ENCODE measurements at places on chromosomes 5 and 9.

DNA sequence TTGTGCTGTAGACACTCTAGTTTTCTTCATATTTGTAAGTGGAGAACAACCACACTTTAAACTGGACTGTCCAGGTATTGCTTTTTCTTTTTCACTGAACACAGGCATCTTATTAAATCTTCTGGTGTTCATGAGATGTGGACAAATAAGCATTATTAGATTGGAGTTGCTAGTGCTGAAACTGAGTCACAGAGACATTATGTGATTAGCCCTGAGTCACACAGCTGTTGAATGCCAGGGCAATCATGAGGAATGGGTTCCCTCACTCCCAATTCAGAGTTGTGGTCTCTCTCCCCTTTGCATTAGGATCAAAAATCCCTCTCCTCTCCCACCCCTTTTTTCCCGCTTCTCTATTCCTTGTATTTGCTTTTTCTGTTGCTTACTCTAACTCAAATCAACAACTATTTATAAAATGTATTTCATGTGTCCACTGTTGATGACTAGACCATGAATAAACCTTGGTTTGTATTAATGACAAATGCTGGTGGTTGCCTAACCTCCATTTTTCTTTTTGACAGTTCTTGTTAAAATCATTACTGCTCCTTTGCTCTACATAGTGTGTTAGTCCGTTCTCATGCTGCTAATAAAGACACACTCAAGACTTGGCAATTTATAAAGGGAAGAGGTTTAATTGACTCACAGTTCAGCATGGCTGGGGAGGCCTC lies 738.2 kb downstream of the BRINP1 start:
- H3K27ac ChIP-seq: no peak overlapping the region
- H3K27me3 ChIP-seq: no peaks in the 10 kb centered on the region
- no peak overlapping the region for H3K4me3 ChIP-seq
- no peak for DNase-seq

DNA sequence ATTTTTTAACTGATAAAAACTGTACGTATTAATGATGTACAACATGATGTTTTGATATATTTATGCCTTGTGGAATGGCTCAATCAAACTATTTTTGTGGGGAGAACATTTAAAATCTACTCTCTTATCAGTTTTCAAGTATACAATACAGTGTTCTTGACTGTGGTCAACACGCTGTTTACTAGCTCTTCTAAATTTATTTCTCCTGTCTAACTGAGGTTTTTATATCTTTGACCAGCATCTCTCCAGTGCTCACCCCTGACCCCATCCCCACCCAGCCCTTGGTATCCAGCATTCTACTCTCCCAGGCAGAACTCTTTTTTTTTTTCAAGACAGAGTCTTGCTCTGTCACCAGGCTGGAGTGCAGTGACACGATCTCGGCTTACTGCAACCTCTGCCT lies 169.6 kb upstream of the SNX2 start:
- H3K36me3 ChIP-seq: no peaks in the 10 kb centered on the region
- no peak overlapping the region for H3K4me3 ChIP-seq
- no peak overlapping the region for H3K27ac ChIP-seq
- no peaks in the 10 kb centered on the region for H3K27me3 ChIP-seq

- H3K4me1 ChIP-seq: no peaks in the 10 kb centered on the region
- DNase-seq: no peak
- no peak overlapping the region for H3K4me3 ChIP-seq
- H3K36me3 ChIP-seq: no peaks in the 10 kb centered on the region
- H3K27ac ChIP-seq: no peak overlapping the region
- no peaks in the 10 kb centered on the region for H3K27me3 ChIP-seq
Observed at GRCh38 chr5:109309326-109310063, 100.3 kb downstream of the PJA2 start.

- no peaks in the 10 kb centered on the region for H3K4me1 ChIP-seq
- no peak overlapping the region for H3K4me3 ChIP-seq
- no peak overlapping the region for H3K27ac ChIP-seq
- no peaks in the 10 kb centered on the region for H3K36me3 ChIP-seq
Observed at GRCh38 chr9:103471241-103471640, 476.1 kb downstream of the CYLC2 start.

DNA sequence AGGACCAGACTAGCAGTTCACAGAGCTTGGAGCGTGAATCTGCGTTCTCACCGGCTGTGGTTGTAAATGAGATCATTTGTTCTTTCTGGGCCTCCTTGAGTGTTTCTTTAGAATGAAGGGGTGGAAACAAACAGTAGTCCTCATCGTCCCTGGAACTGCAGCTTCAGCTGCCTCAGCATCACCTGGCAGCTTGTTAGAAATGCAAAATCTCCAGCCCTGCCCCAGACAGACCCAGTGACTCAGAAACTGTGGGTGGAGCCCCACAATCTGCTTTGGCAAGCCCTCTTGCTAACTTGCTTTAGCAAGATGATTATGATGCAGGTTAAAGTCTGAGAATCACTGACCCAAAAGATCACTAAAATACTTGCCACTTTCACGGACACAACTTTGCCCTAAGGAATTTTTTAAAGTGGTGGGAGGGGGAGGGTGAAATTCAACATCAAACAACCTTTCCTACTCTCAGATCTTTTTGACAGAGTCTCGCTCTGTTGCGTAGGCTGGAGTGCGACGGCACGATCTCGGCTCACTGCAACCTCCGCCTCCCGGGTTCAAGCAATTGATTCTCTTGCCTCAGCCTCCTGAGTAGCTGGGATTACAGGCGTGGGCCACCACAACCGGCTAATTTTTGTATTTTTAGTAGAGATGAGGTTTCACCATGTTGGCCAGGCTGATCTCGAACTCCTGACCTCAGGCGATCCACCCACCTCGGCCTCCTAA lies 86.0 kb downstream of the BRINP1 start:
- no peaks in the 10 kb centered on the region for H3K36me3 ChIP-seq
- no peak for DNase-seq
- H3K4me1 ChIP-seq: no peaks in the 10 kb centered on the region
- no peak overlapping the region for H3K4me3 ChIP-seq

DNA sequence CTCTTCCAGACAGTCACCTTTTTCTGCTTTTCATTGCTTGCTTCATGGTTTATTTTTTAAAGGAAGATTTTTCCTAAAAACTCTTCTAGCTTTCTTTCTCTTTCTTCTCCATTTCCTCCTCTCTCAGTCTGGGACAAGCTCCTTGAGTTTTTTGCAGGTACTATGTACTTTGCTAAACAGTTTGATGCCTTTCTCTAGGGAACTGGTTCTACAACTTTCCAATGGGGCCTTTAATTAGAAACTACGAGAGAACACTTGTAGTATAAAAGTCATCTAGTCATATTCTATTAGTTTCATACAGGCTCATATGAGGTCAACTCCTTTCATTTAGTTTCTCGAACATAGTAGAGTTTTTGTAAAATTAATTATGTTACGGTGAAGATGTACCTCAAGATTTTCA lies 189.6 kb downstream of the DOCK8 start:
- no peaks in the 10 kb centered on the region for H3K4me1 ChIP-seq
- H3K27me3 ChIP-seq: no peaks in the 10 kb centered on the region
- no peak overlapping the region for H3K4me3 ChIP-seq
- no peaks in the 10 kb centered on the region for H3K36me3 ChIP-seq
- DNase-seq: peak; percentile 25

- no peaks in the 10 kb centered on the region for H3K27me3 ChIP-seq
- no peaks in the 10 kb centered on the region for H3K4me1 ChIP-seq
- H3K4me3 ChIP-seq: no peak overlapping the region
Observed at GRCh38 chr5:176955895-176956294, 50.7 kb downstream of the UIMC1 start.

DNA sequence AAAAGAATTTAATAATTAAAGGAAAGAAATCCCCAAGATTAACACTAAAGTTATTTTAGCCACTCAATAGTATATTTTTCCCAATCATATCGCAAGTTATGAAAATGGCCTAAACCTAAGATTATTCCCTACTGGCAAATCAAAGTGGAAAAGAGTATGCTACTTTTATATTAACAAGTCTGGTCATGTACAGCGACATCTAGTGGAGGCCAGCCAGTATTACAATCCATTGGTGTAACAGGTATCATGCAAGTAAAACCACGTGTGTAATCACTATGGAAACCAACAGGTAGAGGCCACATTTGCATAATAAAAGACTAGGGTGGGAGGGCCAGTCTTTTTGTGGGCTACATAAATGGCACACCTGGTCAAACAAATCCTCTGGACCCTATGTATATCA lies 976.4 kb upstream of the CDH9 start:
- DNase-seq: peak; percentile 53
- no peaks in the 10 kb centered on the region for H3K27me3 ChIP-seq
- no peak overlapping the region for H3K4me3 ChIP-seq
- H3K27ac ChIP-seq: no peak overlapping the region
- H3K4me1 ChIP-seq: peaks cover under 1% of the 10 kb centered on the region

DNA sequence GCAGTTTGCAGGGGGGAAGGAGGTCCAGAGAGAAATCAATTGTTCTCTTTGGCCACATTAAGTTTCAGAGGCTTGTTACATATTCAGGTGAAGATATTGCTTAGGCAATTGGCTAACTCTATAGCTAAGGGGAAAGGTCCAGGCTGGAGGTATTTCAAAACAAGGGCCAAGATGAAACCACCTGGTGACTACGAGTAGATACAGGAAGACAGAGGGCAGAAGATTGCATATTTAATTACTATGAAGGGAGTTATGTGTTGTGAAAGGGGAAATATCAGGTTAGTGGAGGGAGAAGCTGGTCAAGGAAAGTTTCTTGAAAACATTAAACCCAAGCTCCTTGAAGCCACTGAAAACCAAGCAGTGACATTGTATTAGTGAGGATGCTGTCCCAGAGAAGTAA lies 1.9 kb upstream of the RAD23B start:
- H3K27ac ChIP-seq: peak overlapping the region; percentile 57
- H3K4me3 ChIP-seq: no peak overlapping the region
- peaks cover 25% of the 10 kb centered on the region for H3K4me1 ChIP-seq
- no peaks in the 10 kb centered on the region for H3K27me3 ChIP-seq
- H3K36me3 ChIP-seq: peaks cover 4% of the 10 kb centered on the region

GRCh38 chr9:130675396-130675795 lies 11.0 kb downstream of the PRDM12 start:
- no peak overlapping the region for H3K27ac ChIP-seq
- no peaks in the 10 kb centered on the region for H3K36me3 ChIP-seq
- H3K4me3 ChIP-seq: no peak overlapping the region
- no peak for DNase-seq
- H3K4me1 ChIP-seq: no peaks in the 10 kb centered on the region
- no peaks in the 10 kb centered on the region for H3K27me3 ChIP-seq

DNA sequence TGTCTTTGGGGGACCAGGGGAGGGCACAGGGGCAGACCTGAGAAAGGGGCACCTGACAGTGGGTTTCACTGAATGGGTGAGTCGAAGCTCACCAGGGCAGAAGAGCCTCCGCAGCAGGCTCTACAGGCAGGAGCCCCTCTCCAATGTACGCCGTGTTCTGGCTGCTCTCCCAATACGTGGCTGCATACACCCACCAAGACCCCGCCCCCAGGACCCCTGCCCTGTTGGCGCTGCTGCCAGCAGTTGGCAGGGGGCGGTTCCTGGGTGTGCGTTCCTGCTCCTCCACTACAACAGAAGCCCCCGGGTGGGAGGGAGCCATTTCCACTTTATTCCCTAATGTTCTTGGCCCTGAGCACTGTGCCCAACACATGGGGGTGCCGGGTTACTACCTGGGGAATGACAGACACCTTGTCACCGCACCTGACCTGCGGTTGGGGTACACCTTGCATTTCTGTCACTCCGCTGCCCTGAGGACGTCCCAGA lies 30.3 kb downstream of the SARDH start:
- H3K4me3 ChIP-seq: no peak overlapping the region
- no peaks in the 10 kb centered on the region for H3K27me3 ChIP-seq
- no peak for DNase-seq
- H3K36me3 ChIP-seq: no peaks in the 10 kb centered on the region

DNA sequence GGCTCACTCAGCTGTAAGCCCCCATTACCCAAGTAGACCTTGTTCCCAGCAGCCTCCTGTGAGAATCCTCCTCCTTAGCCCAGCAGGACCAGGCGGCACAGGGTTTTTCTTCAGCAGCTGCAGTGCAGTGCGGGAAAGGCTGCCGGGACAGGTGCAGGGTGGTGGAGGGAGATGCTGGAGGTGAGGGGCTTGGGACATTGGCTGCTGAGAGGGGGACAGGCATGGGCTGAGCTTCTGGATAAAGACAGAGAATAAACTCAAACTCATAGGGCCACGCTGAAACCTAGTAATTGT lies 174.7 kb downstream of the CACNA1B start:
- H3K27ac ChIP-seq: no peak overlapping the region
- no peak overlapping the region for H3K4me3 ChIP-seq
- no peak for DNase-seq
- H3K27me3 ChIP-seq: peaks cover 11% of the 10 kb centered on the region
- H3K4me1 ChIP-seq: no peaks in the 10 kb centered on the region

DNA sequence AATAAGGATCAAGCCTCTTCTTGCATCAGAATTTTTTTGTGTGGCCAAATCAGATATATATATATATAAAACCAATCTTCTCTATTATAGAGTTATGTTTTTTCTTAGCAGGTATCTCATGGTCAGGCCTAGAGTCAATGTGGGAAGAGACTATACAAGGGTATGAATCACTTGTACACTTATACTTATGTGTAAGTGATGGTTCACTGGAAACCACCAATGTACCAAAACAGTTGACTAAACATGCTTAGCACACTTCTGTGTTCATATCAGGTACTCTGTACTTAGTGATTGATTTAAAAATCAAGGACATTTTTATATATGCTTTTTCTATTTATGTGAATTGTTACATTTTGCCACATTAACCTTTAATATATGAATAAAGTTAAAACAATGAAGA lies 92.6 kb downstream of the CWC27 start:
- no peaks in the 10 kb centered on the region for H3K36me3 ChIP-seq
- H3K27me3 ChIP-seq: no peaks in the 10 kb centered on the region
- no peak overlapping the region for H3K4me3 ChIP-seq
- DNase-seq: no peak
- no peak overlapping the region for H3K27ac ChIP-seq

All from PC-3 (cell line).